Mucosa of gallbladder (tissue), 1 donor: ENCODE measurements at places on chromosomes 13 and 19.

- DNase-seq: no peak
Measured at GRCh38 chr19:54937926-54938325, 9.4 kb downstream of the NLRP7 start.

DNA sequence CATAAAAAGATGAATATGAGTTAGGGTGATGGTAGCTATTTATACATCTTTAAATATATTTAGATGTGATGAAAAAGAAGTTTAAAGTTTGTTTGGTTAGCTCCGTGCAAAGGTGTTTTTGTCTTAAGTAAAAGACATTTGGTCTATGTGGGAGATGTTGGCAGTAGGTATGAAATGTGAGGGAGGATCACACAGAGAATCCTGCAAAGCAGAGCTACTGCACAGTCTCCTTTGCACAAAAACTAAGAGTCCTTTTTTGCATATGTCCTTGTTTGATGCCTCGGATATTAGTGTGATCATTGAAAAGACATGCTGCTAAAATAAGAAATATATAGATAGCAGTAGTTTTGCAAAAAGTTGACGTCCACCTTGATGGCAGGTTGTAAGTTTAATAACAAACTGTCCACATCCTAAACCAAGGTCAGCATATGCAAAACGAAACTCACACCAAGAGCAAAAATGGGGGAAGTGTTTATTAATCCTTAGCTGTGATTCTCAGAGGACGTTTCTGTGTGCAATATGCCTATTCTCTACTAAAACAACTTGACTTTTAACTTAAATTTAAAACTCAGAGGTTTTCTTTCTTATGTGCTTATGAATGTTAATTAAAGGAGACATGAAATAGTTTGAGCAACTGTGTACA lies 870.1 kb downstream of the PCDH9 start:
- no peak for DNase-seq

DNA sequence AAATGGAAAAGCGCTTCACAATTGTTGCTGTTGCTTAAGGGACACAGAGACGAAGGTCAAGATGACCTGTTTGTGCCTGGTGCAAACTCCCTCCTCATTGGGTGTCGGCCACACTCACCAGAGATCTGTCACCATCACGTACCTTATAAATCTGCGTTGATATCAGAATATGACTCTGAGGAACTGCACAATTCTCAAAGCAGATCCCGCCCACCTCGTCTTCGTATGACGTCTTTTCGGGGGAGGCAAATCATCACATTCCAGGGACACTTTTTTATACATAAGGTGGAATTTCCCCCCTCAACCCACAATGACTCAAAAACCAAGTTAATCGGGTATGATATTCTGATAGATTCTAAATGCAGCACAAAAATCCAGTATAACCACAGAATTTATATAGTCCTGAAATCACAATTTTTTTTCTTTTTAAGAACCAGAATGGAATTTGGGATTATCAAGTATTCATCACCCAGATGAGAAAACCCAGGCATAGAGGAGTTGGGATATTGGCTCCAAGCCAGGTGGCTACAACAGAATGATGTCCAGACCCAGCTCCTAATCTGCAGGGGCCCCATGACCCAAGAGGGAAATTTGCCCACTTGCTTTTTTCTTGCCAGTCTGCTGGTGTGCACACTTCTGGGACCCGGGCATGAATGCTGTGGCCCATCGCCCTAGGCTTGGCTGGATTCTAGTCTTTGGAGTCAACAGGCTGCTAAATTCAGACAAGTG lies 50.6 kb upstream of the MTIF3 start:
- peak; percentile 28 for DNase-seq

- no peak for DNase-seq
Measured at GRCh38 chr13:20832861-20833260, 59.1 kb upstream of the EEF1AKMT1 start.

GRCh38 chr13:38854226-38854625 lies 136.4 kb downstream of the STOML3 start:
- DNase-seq: no peak

GRCh38 chr13:112684071-112684845 lies 5.6 kb upstream of the ATP11A start:
- no peak for DNase-seq

- no peak for DNase-seq
Measured at GRCh38 chr19:47357788-47358680, 8.9 kb downstream of the DHX34 start.

GRCh38 chr19:3196064-3196932 lies 10.6 kb downstream of the NCLN start:
- no peak for DNase-seq

DNA sequence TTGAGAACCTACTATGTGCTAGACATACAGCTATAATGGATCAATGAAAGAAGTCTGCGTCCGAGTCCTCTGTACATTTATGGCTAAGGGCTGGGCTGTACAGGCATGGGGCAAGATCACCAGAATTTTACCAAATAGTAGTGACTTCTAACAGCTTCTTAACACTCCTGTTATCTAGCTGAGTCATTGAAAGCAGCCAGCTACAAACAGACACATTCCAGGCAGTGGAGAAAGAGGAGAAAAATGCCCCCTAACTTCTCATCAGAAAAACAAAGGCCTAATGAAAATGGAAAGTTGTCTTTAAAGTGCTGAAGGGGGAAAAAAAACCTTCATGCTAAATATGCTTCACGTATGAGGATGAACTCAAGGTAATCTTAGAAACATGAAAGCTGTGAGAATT lies 14.3 kb upstream of the ZNF667 start:
- DNase-seq: no peak

DNA sequence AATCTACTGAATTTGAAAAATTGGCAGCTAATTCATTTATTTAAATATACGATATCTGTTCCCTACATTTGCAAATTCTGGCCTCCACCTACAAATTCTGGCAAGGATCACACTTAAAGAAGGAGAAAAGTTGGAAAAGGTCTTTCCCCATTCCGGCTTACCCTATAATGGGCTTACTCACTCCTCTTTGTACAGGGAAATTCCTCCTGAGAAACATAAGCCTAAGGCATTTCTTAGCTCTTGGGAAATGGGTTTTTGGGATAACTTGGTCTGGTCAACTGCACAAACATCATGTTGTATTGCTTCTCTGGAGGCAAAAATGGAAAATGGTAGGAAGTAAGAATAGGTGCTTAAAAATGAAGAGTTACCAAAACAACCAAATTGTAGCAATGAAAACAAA lies 25.5 kb downstream of the KCTD12 start:
- DNase-seq: no peak

DNA sequence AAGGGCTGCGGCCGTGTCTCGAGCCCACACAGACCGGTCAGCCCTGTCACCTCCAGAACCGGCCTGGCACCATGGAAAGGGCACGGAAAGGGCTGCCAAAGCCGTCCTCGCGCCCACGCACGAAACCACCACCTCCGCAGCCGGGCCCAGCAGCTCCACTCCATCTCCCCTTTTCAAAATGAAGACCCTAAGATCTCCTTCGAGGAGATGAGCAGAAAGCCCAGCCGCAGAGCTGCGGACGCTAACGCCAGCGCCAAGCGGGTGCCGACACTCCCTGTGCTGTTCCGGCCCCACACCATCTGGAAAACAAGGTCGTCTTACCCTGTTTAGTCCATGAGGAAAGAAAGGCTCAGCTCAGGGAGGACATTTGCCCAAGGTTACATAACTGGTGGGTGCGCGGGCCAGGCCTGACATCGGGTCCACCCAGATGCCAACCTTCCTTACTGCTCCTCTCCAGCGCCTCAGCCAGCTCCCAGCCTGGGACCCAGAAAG lies 131.1 kb downstream of the FOXO1 start:
- DNase-seq: no peak

DNA sequence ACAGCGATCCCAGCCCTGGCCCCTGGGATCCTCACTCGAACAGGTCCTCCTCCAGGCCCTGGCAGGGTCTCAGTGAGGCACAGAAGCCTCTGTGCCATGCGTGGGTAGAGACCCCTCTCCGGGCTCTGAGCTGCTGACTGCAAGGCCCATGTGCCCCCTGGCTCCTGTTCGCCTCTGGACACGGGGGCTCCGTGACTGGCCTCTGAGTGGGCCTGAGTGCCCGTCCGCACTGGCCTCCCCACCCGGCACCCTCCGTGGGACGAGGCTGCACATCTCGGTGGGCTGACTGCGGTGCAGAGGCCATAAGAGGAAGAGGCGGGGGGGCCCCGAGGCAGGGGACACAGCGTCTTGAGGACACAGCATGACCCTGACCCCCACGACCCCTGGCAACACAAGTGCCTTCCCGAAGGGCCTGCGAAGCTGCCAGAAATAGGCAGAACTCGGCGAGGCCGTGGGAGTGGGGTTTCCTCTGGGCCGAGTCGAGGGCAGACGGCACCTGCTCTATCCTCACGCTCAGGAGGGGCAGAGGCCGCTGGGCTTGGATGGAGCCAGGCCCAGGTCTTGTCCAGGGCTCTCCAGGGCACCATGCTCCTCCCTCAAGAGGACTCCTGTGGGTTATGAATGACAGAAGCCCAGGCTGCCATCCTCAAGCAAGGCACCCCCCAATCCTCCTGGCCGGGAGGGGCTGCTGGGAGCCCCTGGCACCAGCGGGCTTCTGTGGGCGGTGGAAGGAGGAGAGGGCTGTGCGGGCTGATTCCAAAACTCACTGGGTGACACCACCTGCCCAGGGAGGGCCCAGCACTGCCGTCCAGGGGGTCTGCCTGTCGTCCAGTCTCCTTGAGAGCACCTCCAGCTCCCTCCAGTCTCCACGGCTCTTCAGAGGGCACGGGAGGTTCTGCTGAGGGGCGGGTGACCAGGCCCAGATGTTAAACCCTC lies 52.6 kb downstream of the RASA3 start:
- DNase-seq: no peak

- no peak for DNase-seq
Measured at GRCh38 chr19:18128044-18128443, 24.9 kb upstream of the PIK3R2 start.

DNA sequence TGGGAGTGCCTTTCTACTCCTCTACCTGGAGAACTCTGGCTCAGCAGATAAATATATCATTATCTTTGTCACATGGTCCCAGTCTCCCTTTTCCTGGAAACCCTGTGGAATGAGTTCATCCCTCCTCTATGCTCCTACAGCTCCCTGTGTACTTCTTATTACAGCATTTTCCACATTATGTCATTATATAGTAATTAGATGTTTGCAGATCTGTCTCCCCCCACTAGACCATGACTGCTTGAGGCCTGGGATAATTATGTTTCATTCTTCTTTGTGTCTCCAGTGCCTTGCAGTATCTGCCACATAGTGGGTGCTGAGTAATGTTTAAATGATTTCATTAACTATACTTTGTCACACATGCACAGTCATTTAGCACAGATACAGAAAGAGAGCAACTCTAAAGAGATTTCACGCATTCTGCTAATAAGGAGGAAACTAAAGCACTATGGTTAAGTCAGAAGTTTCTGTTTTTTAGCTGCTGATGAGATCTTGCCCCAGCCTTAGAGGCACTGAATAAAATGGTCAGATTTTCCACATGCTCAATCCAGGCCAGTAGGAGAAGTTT lies 66.1 kb upstream of the DIAPH3 start:
- no peak for DNase-seq

DNA sequence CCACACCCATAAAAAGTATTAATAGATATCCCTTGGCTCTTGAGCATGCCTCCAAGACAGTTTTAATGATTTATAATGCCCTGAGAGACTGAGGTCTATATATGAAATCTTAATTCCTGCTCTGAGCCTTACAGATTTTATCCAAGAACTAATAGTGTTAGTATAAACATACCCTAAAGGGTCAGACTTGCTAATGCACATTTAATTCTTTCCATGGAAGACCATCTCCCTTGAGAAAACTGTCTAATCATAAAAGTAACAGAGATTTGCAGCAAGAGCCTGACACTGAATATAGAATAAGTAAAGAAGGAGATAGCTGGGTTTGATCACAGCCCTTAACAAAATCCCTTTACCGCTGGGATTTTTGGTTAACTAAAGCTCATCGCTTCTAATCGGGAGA lies 650.8 kb upstream of the KLF12 start:
- no peak for DNase-seq

- DNase-seq: no peak
Measured at GRCh38 chr13:73981595-73981994, 152.6 kb downstream of the KLF12 start.

- no peak for DNase-seq
Measured at GRCh38 chr19:5817218-5817617, 12.4 kb downstream of the NRTN start.

DNA sequence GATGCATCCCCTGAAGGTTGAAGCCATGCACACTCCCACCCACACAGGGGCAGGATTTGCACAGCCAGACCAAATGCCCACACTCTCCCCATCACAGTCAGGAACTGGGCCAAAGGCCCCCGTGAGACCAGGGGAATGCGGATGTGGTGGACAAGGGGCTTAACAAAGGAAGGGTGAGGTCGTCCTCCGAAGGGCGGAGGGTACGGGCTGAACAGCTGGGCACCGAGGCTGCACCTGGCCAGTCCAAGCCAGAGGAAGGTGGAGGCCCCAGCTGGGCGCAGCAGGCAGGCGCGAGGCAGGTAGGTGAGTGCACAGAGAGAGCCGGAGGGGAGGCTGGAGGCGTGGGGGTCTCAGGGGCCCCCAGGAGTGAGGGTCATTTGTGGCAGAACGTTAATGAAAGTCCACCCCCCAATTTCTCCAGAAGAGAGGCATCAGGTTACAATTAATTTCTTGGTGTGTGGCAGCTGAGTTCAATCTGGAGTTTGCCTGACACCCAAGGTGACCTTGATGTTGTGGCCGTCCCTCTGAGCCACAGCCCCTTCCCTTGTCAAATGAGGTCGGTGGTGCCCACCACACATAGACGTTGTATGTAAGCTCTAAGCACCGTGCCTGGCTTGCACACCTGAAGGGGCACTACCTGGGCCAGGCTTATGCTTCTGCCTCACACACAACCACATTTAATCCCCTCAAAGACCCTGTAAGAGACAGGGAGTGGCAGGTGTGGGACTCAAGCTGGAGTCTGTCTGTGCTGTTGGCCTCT lies 2.9 kb downstream of the KLK15 start:
- DNase-seq: no peak

- DNase-seq: no peak
Measured at GRCh38 chr19:51551673-51552432, 19.2 kb upstream of the ZNF175 start.

- no peak for DNase-seq
Measured at GRCh38 chr19:55085923-55086715, 10.4 kb downstream of the EPS8L1 start.

GRCh38 chr19:18939163-18939562 lies 1.9 kb downstream of the HOMER3 start:
- no peak for DNase-seq

- DNase-seq: peak; percentile 21
Measured at GRCh38 chr13:44955406-44955805, 33.9 kb downstream of the NUFIP1 start.

GRCh38 chr13:30779016-30779415 lies 43.7 kb downstream of the ALOX5AP start:
- DNase-seq: no peak

DNA sequence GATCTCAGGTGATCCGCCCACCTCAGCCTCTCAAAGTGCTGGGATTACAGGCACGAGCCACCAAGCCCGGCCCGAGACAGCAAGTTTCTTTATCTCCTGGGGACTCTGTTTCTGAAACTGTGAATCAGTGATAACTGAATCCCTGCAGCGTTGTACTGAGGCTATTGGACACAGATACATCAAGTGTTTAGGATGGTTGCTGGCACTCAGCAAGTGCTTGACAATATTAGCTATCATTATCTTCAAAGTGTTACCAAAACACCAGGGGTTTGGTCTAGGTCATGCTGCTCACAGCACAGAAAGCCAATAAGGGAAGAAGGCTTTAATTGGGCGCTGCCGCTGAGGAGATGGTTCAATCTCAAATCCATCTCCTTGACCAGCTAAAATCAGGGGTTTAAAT lies 20.5 kb upstream of the PNMA8C start:
- no peak for DNase-seq

GRCh38 chr13:112940236-112940635 lies 28.8 kb upstream of the MCF2L start:
- DNase-seq: no peak

GRCh38 chr19:6807291-6807690 lies 34.8 kb downstream of the VAV1 start:
- DNase-seq: no peak

GRCh38 chr13:98801626-98802418 lies 49.4 kb upstream of the SLC15A1 start:
- no peak for DNase-seq
